DND-41 (cell line): ENCODE measurements at places on chromosomes 1 and 21.

DNA sequence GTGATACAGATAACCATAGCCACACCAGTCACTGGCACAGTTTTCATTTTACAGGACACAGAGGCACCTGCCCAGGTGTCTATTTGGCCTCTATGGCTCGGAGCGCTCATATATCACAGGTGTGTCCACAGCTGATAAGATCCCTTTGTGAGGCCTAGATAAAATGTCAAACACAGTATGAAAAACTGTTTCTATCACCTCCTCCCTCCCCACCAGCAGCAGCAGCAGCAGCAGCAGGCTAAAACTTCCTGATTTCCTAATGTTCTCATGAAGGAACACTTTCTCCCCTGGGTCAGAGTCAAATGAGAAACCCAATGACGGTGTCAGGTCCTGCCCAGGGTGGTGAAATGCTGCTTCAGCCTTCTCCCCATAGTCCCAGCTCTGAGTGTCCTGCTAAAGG is 24.4 kb downstream of the ELAPOR1 start:
- DNase-seq = no peak

DNA sequence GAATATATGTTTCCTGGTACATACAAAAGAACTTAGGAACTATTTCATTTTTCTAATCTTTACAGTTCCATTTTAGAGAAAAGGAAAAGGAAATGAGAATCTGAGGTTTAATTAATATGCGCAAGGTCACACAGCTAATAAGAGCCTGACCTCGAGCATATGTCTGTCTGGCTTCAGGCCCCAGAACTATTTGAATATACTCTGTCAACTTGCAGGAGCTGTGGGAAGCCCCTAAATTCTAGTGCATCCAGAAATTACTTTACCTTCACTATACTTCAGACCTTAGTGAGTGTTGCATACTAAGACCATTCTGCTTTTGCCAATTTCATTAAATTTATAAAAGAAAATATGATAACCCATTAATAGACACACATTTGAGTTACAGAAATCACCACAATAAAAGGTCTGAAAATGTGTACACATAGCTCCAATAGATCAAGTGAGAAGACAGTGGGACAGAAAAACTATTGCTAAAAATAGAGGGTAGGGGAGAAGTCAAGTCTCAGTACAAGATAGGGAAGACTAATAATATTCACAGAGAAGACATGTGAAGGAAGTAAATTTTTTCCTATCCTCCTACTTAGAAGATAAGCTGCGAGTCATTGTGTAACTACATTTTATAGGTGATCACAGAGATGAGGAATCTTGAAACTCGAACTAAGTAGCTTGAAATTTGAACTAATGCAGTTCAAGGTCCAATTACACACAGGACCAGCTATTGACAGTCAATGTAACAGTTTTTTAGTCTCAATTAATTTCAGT is 3.8 kb downstream of the RGS13 start:
- no peak for DNase-seq

DNA sequence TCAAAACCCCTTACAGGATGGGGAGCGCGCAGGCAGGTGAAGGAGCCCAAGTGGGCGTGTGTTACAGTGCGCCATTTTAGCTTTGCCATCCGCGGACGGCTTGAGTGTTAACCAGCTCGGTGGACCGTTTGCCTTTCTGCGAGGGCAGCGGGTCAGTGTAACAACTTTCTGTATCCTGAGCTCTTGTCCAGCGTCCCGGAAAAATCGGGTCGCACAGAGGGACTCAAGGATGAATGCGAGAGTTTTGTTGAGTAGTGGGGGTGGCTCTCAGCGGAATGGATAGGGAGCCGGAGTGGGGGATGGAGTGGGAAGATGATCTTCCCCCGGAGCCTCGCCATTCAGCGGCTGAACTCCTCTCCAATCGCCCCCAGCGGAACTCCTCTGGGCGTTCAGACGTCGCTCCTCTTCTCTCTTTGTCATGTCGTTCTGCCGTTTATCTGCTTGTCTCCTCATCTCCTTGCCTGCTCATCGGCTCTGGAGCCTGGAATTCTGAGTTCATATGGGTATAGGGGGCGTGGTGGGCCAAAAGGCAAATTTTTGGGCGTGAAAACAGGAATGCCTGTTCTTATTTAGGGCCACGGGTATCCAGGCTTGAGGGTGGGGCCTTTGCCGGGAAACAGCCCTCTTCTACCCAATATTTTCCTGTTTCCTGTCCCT is 295.4 kb downstream of the CTH start:
- DNase-seq = no peak

DNA sequence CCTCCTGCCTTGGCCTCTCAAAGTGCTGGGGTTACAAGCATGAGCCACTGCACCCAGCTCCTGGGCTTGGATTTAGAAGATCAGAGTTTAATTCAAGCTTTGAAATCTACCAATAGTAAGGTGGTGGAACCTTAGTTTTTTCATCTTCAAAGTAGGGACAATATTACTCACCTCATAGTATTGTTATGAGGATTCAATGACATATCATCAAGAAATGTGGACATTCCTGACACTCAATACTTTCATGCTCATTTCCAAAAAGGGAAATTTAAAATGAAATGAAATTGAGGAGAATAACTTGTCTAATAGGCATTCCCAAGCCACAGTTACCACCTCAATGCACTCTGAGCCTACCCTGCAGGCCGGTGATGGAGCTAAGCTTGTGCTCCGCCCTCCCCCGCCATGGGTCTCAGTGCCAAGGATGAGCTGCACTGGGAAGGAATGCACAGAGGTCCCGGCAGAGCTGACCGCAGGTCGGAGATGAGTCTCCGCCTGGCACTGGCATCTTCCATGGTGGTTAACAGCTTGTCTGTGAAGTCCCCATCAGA is 56.5 kb upstream of the BCAR3 start:
- DNase-seq = no peak

DNA sequence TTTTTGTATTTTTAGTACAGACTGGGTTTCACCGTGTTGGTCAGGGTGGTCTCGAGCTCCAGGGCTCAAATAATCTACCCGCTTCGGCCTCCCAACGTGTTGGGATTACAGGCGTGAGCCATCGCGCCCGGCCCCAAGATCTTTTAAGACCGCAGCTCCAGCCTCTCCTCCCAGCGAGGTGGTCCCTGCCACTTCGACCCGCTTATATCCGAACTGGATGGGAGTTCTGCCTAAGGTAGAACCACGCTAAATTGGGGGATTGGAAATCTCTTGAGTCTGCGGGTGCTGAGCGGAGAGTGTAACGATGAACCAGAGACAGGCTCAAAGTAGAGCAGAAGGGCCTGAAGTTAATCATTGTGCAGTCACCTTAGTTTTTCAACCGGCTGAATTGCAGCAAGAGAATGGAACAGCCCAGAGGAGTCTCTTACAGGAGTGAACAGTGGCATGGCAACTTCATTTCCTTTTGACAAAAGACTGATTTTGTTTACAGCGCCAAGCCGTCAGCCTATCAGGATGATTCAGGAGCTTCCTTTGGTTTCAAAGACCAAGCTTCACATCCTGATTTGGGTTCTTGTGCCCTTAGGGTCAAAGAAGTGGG is 726 bp upstream of the CYB5R1 start:
- DNase-seq = peak; percentile 32
